T-cell (primary cell): ENCODE measurements at places on chromosomes 6 and 20. TPM values are rescaled to one million over a fixed set of nuclear protein-coding genes. Genes with fewer than 3 reads are reported as not detected.
A peak's percentile ranks its signal among the peaks of the same experiment; 100 is the strongest.

Gene PDYN
- total RNA-seq, result not detected

DNA sequence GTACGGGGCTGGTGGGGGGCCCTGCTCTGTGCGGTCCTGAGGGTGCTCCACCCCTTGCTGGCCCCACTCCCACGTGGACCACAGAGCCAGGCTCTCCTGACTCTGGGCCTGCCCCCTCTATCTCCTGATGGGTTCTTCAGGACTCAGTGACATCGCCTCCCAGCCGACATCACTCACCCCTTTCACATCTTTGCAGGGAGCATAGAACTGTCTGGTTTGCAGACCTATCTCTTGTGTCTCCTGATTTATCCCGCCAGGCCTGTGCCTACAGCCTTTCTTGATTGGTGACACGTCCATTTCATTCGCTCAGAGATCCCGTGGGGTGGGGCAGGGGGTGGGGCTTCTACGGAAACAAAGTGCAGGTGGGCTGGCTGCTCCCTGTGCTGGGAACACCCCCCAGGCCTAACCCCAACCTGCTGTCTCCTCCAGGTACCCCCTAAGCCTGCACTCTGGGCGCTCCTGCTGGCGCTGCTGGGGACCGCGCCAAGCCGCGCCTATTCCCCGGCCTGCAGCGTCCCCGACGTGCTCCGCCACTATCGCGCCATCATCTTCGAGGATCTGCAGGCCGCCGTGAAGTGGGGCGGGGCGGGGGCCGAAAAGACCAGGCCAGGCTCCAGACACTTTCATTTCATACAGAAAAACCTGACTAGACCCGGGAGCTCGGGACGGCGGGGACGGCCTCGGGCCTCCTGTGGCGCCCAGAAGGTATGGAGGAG is 1.7 kb downstream of the C20orf204 start:
- no peaks in the 10 kb centered on the region for H3K27me3 ChIP-seq
- no peak for DNase-seq
- peaks cover 18% of the 10 kb centered on the region for H3K4me1 ChIP-seq
- peak overlapping the region; percentile 3 for H3K4me3 ChIP-seq

Gene NKX2-2
- not detected for total RNA-seq

Gene PPP1R14C
- not detected for total RNA-seq

- H3K27ac ChIP-seq, result no peak overlapping the region
- no peak overlapping the region for H3K4me3 ChIP-seq
- peaks cover 6% of the 10 kb centered on the region for H3K36me3 ChIP-seq
- no peaks in the 10 kb centered on the region for H3K27me3 ChIP-seq
- H3K4me1 ChIP-seq, result no peaks in the 10 kb centered on the region
Measured at GRCh38 chr6:118625833-118626232, 25.6 kb downstream of the CEP85L start.

DNA sequence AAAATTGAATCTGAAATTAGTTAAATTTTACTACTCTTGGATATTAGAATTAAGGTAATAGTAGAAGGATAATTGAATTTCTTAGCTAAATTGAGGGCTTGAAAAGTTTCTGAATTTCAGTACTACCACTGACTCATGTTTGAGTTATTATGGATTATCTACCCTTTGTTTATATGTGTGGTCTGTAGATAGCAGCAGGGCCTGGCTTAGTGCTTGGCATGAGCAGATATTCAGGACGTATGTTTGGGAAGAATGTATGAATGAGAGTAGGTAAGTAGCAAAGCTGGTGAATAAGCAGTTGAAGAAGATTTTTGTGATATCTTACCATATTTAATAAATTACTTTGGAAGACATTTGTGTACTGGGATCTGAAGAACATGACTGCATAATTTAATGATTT is 152.7 kb downstream of the MACROD2 start:
- no peaks in the 10 kb centered on the region for H3K4me1 ChIP-seq
- H3K27ac ChIP-seq, result no peak overlapping the region
- no peaks in the 10 kb centered on the region for H3K27me3 ChIP-seq
- no peak for DNase-seq

DNA sequence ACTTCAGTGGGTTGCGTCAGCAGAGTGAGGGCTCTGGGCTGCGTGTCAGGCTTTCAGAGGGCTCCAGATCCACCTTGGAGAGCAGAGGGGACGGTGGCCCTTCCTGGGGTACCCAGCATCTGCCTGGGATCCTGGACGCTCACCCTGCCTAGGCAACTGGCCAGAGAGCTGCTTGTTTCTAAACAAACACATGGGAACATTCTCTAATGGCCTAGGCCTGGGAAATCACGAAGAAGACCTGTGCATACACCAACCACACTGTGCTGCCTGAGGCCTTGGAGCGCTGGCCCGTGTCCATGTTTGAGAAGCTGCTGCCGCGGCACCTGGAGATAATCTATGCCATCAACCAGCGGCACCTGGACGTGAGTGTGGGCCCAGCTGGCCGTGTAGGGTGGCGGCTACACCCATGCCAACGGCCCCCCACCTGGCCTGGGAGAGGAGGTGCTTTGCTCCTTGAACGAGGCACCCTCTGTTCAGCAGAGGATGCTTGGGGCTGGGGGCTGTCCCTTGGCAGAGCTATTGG is 32.2 kb downstream of the PYGB start:
- no peak overlapping the region for H3K4me3 ChIP-seq
- DNase-seq, result no peak
- no peak overlapping the region for H3K27ac ChIP-seq
- H3K4me1 ChIP-seq, result no peaks in the 10 kb centered on the region
- H3K36me3 ChIP-seq, result peaks cover 82% of the 10 kb centered on the region

- no peaks in the 10 kb centered on the region for H3K4me1 ChIP-seq
- H3K27me3 ChIP-seq, result no peaks in the 10 kb centered on the region
- no peak overlapping the region for H3K4me3 ChIP-seq
Measured at GRCh38 chr6:56865081-56865875, 89.6 kb upstream of the BEND6 start.

- no peak for DNase-seq
- H3K36me3 ChIP-seq, result no peaks in the 10 kb centered on the region
- H3K4me1 ChIP-seq, result no peaks in the 10 kb centered on the region
- no peak overlapping the region for H3K27ac ChIP-seq
- H3K27me3 ChIP-seq, result peaks cover 3% of the 10 kb centered on the region
Measured at GRCh38 chr6:96624957-96625356, 62.0 kb downstream of the FHL5 start.

Gene SPATS1
- total RNA-seq, result not detected

DNA sequence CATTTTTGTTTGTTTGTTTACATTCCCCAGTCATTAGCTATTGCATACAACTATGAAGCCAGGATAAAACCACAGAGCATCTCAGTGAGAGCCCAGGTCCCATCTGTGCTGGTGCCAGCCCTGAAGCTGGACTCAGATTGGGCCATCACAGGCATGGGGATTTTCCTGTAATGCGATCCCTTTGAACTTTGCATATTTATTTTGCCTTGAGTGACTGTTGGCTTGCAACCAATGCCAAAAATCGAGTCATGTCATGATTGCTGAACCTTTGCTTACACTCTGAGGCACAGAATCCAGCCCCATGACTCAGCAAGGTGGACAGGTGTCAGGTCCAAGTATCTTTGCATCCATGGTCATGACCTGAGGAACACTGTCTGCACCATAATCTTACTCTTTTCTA is 46.2 kb upstream of the GGTLC1 start:
- H3K27me3 ChIP-seq, result no peaks in the 10 kb centered on the region
- H3K4me3 ChIP-seq, result no peak overlapping the region
- DNase-seq, result no peak
- H3K4me1 ChIP-seq, result peaks cover 19% of the 10 kb centered on the region
- no peak overlapping the region for H3K27ac ChIP-seq

DNA sequence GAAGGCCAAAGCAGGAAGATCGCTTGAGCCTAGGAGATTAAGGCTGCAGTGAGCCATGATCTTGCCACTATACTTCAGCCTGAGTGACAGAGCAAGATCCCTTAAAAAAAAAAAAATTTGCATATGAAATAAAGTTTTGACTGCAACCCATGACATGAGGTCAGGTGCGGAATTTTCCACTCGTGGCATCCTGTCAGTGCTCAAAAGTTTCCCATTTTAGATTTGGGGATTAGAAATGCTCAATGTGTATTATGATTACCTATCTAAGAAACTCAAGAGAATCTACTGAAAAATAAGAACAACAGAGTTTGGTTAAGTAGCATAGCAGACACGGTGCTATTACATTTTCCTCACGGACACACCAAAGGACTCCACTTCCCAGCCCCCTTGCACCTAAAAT is 11.7 kb downstream of the SLC23A2 start:
- DNase-seq, result no peak
- no peaks in the 10 kb centered on the region for H3K27me3 ChIP-seq
- no peak overlapping the region for H3K4me3 ChIP-seq

Gene RAB44
- total RNA-seq, result 0.35 TPM

DNA sequence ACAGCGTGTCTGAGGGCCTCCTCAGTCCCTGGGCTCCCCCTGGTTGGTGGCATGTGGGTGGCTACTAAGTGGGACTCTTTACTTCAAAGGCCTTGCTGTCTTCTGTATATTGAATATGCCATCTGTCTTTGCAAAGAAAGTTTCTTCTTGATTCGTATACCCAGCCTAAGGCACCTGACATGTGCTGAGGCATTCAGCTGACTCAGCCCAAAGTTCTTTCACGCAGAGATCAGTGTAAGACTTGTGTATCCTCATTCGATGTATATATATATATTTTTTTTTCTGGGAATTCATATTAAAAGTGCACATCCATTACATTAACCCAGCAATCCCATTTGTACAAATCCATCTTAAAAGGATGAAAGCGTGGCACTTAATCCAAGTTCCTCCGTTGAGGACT is 115.1 kb upstream of the PMEPA1 start:
- H3K4me3 ChIP-seq, result no peak overlapping the region
- H3K36me3 ChIP-seq, result no peaks in the 10 kb centered on the region
- H3K27ac ChIP-seq, result no peak overlapping the region
- no peaks in the 10 kb centered on the region for H3K4me1 ChIP-seq
- no peak for DNase-seq
- peaks cover 19% of the 10 kb centered on the region for H3K27me3 ChIP-seq

GRCh38 chr20:8060977-8061376 is 41.4 kb upstream of the TMX4 start:
- H3K36me3 ChIP-seq, result no peaks in the 10 kb centered on the region
- DNase-seq, result no peak
- H3K4me1 ChIP-seq, result no peaks in the 10 kb centered on the region
- H3K27ac ChIP-seq, result no peak overlapping the region
- H3K4me3 ChIP-seq, result no peak overlapping the region

- H3K27me3 ChIP-seq, result no peaks in the 10 kb centered on the region
- peak overlapping the region; percentile 59 for H3K4me3 ChIP-seq
- no peak for DNase-seq
- peaks cover 34% of the 10 kb centered on the region for H3K4me1 ChIP-seq
Measured at GRCh38 chr6:3849681-3850450, 693 bp downstream of the FAM50B start.

Gene SASH1
- total RNA-seq, result 5.5 TPM
